ENCODE measurements at places on chromosomes 2 and 18.

DNA sequence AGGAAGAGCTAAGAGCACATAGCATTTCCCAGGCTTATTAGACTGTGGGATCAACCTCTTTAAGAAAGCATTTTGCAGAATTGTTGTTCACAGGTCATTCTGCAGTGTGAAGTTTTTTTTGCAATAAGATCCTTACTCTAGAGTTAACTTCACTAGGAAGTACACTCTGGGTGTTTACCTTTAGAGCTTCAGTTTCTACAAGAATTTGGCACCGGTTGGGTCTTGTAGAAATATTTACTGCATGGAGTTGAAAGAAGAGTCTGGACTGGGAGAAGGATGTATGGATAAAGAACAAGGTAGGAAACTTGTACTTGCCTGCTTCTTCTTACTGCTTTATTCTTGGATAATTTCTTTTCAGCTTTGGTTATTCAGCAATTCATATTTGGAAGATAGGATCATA lies 944.9 kb upstream of the GYPC start:
- DNase-seq: no peak

- peak; percentile 57 for DNase-seq
Observed at GRCh38 chr2:113692698-113693428, 63.6 kb downstream of the SLC35F5 start.

DNA sequence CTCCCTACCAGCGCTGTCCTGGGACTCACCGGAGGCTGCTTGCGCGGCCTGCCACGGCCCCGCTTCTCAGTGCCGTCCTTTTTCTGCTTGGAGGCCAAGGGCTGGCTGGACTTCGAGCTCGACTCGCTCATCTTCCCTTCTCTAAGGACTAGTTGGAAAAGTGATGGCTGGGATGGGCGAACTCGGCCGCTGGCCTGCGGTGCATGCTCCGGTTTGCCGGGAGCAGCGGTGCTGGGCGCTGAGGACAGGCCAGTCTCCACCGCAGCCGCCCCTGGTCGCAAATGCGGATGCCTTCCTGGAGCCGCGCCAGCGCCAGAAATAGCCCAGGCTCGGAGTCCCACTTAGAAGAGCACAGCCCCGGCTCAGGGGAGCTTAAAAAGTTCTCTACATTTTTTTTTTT lies 3.1 kb downstream of the C2orf81 start:
- DNase-seq: no peak

- no peak for DNase-seq
Observed at GRCh38 chr2:239328351-239329191, 72.2 kb downstream of the HDAC4 start.

- no peak for DNase-seq
Observed at GRCh38 chr2:125070726-125071505, 1045.8 kb downstream of the CNTNAP5 start.

DNA sequence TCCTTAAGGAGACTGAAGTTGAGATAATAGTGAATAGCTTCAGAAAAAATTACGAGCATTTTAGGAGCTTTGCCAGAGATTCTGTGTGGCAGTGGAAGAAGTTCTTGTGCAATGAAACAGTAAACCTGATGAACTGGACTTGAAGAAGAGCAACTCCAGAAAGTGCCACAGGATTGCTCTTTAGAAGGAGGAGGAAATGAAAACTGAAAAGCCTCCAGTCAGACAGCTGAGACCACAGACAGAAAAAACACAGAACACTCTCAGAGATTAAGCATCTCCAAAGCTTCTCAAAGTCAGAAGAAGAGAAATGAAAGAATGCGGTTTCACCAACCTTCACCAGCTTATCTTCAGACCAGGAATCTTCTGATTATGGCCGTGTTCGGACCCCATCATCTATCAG lies 329.7 kb upstream of the CNTNAP5 start:
- DNase-seq: no peak

DNA sequence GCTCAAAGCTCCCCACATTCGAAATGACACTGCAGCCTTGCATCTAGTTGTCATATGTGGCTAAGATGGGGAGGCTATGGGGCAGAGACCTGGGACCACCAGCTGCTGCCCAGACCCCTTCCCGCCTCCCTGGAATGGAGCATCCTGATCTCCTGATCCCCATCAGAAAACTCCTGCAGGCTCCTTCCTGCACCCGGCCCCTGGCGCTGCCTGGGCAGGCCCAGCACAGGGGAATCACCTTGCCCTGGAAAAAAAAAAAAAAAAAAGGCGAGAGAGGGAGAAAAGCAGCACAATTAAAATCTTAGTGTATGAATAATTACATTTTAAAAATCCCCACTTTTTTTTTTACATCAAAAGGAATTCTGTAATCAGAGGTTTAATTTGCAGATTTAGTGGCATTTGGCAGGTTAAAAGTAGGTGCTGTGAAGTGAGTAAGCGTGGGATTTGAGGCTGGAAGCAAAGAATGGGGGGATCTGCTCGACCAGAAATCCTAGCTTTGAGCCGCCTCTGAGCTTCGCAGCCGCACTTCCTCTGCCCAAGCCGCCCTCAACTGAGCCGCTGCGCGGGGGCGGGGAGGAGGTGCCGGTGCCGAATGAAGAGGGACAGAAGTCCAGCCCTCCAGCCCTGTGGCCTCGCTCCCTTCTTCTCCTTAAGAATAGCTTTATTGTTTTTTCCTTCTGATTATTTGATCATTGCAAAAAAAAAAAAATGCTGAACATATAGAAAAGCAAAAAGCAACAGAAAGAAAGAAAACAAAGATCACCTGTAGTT lies 30.0 kb downstream of the THNSL2 start:
- peak; percentile 38 for DNase-seq

- DNase-seq: no peak
Observed at GRCh38 chr2:35298493-35298892, 1057.1 kb upstream of the CRIM1 start.

GRCh38 chr18:69484699-69485396 lies 84.2 kb downstream of the DOK6 start:
- no peak for DNase-seq

GRCh38 chr2:205755923-205756322 lies 73.6 kb downstream of the NRP2 start:
- DNase-seq: no peak

GRCh38 chr2:201018636-201019035 lies 52.8 kb downstream of the HYCC2 start:
- DNase-seq: no peak

DNA sequence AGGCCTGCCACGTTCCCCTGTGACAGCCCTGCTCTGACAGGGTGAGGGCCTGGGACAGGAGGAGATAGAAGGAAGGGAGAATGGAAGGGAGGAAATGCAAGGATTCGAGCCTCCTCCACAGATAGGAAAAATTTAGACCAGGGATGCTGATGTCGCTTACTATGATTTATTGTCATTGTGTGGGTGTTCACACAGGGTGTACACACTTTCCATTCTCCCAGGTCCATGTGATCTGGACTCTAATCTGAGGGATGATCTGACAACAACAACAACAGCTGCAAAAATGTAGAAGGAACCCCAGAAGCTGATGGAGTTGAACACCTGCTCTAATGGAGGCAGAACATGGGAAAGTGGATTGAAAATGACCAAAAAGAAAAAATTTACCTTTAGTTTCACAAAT lies 231.7 kb upstream of the TNP1 start:
- DNase-seq: no peak

- no peak for DNase-seq
Observed at GRCh38 chr18:74518456-74519295, 15.6 kb upstream of the CNDP1 start.

- no peak for DNase-seq
Observed at GRCh38 chr2:206230060-206230762, 44.3 kb upstream of the ZDBF2 start.

DNA sequence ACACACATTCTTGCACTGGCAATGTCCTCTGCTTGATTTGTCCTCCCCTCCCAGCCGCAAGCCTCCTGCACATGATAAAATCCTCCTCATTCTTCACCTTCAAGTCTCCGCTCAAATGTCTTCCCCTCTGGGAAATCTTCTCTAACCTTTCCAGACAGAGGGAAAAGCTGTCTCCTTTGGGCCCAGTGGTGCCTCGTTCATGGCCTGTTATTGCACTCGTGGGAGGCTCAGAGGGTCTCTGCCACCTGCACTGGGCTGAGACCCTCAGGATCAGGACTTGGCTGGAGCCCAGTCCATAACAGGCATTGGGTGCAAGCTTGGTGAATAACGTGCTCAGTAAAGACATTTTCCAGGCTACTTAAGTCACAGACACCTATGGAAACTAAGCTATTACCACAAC lies 68.6 kb downstream of the PTGR3 start:
- no peak for DNase-seq

All from GM10248 (cell line).